ENCODE measurements at places on chromosomes 16 and 17. TPM values are rescaled to one million over a fixed set of nuclear protein-coding genes. Genes with fewer than 3 reads are reported as not detected.

PLD6 gene
- 1.6 TPM for total RNA-seq

RAB11FIP4 gene
- total RNA-seq, result 0.34 TPM

CCDC154 gene
- total RNA-seq, result under 0.01 TPM

SDR42E1 gene
- total RNA-seq, result 2.4 TPM

ITGB3 gene
- total RNA-seq, result 2.8 TPM

SCARF1 gene
- total RNA-seq, result 1.0 TPM

ICAM2 gene
- total RNA-seq, result 1.8 TPM

FOXL1 gene
- 20.4 TPM for total RNA-seq

SOX9 gene
- total RNA-seq, result 9.5 TPM

MPHOSPH6 gene
- 35.5 TPM for total RNA-seq

CLEC19A gene
- not detected for total RNA-seq

KRT28 gene
- total RNA-seq, result not detected

MT4 gene
- total RNA-seq, result not detected

ABCA9 gene
- not detected for total RNA-seq

TUBD1 gene
- total RNA-seq, result 6.1 TPM

PDP2 gene
- 6.6 TPM for total RNA-seq

SLC13A2 gene
- not detected for total RNA-seq

KRT39 gene
- total RNA-seq, result not detected

All from bronchus fibroblast of lung (primary cell).